Esophagus squamous epithelium (tissue), 5 donors: ENCODE measurements at places on chromosomes 5 and 9.

DNA sequence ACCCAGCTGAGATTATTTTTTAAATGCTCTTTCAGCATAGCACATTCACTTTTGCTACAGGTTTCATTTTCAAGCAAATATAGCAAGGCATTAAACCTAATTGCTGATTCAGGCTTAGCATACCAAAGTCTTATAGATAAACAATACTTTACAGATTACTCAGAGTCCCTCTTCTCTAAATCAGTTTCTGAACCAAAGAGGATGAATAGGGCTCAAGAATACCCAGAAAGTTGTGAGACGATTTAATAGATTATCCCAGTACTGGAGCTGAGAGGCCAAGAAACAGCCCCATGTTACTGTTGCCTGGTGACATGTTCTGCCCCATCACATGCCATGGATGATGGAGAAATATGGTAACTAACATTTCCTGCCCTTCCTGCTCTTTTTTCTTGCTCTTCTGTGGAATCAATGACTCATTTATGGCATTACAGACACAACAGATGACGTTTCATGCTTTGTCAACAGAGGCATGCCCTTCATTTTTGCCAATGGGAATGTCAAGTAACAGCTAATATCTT is 18.1 kb upstream of the SSBP2 start:
- DNase-seq = no peak

GRCh38 chr5:72954389-72954788 is 1.5 kb upstream of the FCHO2 start:
- DNase-seq = no peak

- no peak for DNase-seq
Observed at GRCh38 chr5:94395468-94395867, 222.9 kb downstream of the KIAA0825 start.

GRCh38 chr9:107755246-107755645 is 265.7 kb upstream of the KLF4 start:
- DNase-seq = no peak

- DNase-seq = no peak
Observed at GRCh38 chr9:92709240-92709639, 39.3 kb upstream of the IPPK start.

DNA sequence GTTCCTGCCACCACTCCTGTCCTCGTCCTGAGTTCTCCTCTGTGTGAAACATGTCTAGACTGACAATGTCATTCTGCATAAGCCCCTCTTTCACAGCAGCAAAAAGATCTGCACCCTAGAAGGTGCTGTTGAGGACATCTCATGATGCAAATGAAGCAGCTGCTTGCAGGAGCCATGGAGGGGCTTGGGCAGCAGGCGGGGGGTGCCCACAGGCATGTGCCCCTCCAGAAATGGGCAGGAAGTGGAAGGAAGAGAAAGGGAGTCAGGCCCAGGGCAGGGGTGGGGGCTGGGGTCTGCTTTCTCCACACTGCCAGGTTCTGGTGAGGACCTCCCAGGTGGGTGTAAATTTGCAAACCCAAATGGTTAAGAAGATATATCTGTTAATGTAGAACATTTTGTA is 54.5 kb upstream of the KCNMB1 start:
- no peak for DNase-seq

DNA sequence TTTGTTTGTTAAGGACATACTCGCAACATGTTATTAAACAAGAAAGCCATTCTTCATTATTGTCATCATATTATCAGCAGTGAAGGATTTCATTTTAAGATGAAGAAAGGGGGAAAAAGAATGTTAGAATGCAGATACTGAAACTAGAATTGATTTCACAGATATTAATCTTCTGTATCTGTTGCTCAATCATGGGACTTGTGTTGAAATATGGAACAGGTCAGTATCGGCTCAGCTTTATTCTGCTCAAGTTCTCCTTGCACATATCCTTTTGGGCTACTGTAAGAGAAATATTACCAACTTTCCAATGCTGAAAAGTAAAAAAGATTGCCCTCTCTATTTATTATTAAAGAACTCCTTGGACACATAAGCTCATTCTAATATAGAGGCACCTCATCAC is 13.8 kb upstream of the ANXA1 start:
- DNase-seq = no peak

- no peak for DNase-seq
Observed at GRCh38 chr5:156387391-156387790, 60.4 kb downstream of the SGCD start.

GRCh38 chr9:70260606-70261005 is 1.8 kb downstream of the SMC5 start:
- no peak for DNase-seq

DNA sequence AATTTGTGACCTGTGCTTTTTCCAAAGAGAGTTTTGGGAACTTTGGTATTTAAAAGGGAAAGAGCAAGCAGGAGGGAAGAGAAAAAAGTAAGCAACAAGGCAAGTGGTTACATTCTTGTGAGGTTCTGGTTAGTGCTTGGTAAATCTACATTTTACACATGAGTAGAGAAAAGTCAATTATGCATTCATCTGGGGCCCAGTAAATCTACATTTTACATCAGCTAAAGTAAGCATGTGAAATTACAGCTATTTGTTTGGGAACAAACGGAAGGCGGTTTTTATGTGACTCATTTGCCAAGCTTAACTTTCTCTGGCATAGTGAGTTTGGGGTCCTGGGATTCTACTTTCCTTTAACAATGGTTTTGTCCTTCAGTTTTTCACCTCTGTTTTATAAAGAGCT is 102.2 kb downstream of the SNX18 start:
- DNase-seq = no peak

GRCh38 chr9:138083873-138084272 is 206.3 kb downstream of the CACNA1B start:
- no peak for DNase-seq

- DNase-seq = no peak
Observed at GRCh38 chr5:63957617-63958016, 4.6 kb downstream of the HTR1A start.

DNA sequence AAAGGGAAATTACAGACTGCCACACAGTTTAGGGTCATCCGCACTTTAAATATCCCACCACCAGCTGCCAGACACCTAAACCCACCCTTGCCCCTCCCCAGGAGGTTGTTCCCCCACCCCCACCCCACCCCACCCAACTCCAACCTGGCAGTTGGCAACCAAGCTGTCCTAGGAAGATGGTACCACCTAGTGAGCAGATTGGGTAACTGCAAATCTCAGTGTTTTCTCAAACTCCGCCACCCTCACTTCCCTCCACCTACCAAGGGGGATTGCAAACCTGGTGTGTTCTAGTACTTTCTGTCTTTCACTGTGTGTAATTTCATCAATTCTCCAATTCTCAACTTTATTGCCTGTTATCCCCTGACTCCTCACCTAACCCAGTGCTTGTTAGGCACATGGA is 323.8 kb upstream of the IRX2 start:
- DNase-seq = no peak

DNA sequence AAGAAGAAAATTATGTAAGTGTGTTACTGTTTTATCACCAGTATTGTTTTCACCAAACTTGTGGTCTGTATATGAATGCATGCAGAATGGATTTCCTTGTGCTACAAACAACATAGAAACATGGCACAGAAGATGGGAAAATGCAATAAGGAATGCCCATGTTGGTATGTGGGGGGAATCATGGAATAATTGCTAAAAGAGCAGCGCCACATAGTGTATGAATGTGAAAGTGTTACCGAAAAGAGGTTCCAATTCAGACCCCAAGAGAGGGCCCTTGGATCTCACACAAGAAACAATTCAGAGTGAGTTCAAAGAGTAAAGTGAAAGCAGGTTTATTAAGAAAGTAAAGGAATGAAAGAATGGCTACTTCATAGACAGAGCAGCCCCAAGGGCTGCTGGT is 26.4 kb upstream of the TYRP1 start:
- DNase-seq = no peak

GRCh38 chr5:112549127-112549526 is 130.1 kb upstream of the EPB41L4A start:
- DNase-seq = no peak

DNA sequence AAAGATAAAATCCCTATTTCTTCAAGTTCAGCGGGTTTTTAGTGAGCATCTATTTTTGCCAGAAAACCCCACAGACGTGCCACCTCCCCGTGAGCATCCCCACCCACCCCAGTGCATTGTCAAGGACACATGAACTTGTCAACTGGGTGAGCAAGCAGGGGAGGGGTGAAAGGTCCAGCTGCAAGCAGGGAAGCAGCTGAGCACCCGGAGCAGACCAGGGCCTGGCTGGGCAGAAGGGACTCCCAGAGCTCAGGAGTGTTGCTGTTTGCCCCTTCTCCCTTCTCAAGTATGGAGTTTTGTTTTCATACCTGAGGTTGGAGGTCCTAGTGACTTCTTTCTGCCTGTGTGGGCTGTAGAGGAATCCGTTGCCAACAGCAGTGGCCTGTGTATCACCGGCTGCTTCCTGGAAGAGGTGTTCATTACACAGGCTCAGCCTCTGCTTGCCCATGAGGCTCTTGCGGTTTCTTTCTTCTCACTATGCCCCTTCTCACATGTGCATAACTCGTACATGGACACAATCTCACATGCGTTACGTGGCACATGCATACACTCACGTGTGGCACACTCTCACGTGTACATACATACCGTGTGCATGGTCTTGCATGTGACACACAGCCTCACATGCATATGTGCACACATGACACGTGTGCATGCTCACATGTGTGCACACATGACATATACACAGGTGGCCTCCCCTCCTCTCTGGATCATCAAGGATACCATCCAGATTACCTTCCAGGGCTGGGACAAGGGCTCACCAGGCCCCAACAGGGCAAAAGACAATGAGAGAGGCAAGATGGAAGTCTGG is 126.7 kb downstream of the MVB12B start:
- no peak for DNase-seq

DNA sequence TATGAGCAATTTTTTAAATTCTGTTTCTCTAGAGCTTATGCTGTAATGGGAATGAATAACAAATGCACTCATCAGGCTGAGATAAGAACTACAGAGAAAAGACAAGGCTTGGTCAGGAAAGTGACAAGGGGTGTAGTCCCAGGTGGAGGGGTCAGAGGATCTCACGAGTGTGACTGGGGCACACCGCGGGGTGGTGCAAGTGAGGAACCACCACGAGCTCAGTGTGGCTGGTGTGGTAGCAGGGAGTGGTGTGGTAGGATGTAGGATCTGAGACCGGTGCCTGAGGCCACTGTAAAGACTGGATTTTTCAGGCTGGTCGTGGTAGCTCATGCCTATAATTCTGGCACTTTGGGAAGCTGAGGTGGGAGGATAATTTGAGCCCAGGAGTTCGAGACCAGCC is 9.0 kb downstream of the ANXA6 start:
- no peak for DNase-seq

- no peak for DNase-seq
Observed at GRCh38 chr5:131488463-131488862, 146.6 kb downstream of the RAPGEF6 start.

- no peak for DNase-seq
Observed at GRCh38 chr5:74945561-74946165, 79.5 kb upstream of the FAM169A start.

- DNase-seq = no peak
Observed at GRCh38 chr5:84191281-84191680, 193.4 kb downstream of the EDIL3 start.

- no peak for DNase-seq
Observed at GRCh38 chr5:153629027-153629895, 138.8 kb downstream of the GRIA1 start.

DNA sequence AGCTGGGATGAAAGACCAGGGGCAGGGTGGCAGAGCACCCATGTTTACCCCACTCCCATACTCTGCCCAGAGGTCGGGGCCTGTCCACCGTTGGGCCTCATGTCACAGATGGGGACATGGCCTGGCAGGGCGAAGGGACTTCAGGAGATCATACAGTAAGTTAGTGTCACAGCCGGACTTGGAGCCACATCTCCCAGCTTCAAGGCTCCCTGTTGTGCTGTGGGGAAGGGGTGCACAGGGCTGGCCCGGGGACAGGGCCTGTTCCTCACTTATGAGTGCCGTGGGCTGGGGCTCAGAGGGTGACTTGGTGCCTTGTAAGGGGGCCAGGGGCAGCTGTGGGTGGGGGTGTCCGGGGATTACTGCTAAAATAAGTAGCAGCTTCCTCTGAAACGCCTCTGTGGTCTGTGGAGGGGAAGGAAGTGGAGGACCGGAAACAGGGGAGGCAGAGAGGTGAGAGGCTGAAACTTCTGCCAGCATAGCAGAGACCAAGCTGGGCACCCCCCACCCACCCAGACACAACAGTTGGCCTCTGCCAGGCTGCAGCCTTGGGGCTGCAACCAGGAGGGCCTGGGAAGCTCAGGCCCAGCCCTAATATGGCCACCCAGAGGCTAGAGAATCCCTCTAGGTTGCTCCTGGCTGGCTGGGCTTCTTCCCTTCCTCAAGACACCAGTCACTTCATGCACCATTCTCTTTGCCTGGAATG is 41.1 kb upstream of the NEK6 start:
- DNase-seq = no peak
